ENCODE measurements at places on chromosomes 5 and 9. TPM values are rescaled to one million over a fixed set of nuclear protein-coding genes. Genes with fewer than 3 reads are reported as not detected.

Gene DMRT3
- total RNA-seq = not detected

Gene HDHD3
- total RNA-seq = 39.5 TPM

Gene INSYN2B
- 0.78 TPM for total RNA-seq

Gene DMRT2
- 5.6 TPM for total RNA-seq

Gene MLANA
- not detected for total RNA-seq

Gene DEPDC1B
- 38.3 TPM for total RNA-seq

- DNase-seq = no peak
These were observed 19.9 kb upstream of the UBAC1 start for GRCh38 chr9:135980926-135981630.

GRCh38 chr5:149309354-149309753 is 35.9 kb upstream of the GRPEL2 start:
- DNase-seq = no peak

GRCh38 chr5:110634475-110634874 is 92.0 kb downstream of the TMEM232 start:
- DNase-seq = no peak

DNA sequence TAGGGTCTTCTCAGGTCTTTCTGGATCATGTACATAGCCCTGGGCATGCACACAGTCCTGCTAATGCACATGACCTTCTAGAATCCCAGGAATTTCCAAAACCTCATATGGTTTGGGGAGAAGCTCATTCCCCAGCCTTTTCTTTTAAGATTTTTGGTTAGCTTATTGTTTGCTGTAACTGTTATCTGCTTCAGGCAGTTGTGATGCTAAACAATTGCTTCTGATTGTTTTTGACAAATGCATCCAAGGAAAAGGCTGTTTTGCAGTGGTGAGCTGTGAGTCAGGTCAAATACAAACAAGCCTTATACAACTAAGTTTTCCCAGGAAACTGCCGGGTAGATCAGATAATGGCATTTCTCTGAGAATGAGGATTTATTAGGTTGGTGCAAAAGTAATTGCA is 32.7 kb downstream of the SMC5 start:
- DNase-seq = no peak

GRCh38 chr5:178486239-178486641 is 104.0 kb downstream of the COL23A1 start:
- no peak for DNase-seq

DNA sequence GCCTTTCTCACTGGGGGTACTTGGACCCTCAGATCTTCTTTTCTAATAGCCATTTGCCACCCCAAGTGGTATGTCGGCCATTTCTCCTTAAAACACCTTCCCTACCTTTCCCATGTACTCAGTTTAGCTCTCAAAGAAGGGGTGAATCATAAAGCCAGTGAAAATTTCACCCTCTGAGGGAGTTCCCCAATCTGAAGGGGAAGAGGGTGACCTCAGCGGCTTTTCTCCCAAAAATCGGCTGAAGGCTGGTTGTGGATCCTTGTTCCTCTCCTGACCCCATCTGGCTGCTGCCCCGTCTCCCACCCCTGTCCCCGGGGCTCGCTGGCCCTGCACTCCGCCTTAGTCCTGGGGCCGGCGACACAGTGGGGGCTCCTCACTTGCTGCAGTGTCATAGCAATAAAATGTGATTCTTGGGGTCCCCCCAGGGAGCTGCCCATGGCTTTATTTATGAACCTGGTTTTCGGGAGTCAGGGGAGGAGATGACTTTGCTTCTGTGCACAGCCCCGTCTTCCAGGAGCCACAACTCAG is 17.3 kb upstream of the LTC4S start:
- DNase-seq = no peak

GRCh38 chr9:108780942-108781734 is 74.6 kb downstream of the ACTL7B start:
- DNase-seq = no peak

GRCh38 chr5:16983022-16983639 is 47.0 kb upstream of the MYO10 start:
- DNase-seq = peak; percentile 59

DNA sequence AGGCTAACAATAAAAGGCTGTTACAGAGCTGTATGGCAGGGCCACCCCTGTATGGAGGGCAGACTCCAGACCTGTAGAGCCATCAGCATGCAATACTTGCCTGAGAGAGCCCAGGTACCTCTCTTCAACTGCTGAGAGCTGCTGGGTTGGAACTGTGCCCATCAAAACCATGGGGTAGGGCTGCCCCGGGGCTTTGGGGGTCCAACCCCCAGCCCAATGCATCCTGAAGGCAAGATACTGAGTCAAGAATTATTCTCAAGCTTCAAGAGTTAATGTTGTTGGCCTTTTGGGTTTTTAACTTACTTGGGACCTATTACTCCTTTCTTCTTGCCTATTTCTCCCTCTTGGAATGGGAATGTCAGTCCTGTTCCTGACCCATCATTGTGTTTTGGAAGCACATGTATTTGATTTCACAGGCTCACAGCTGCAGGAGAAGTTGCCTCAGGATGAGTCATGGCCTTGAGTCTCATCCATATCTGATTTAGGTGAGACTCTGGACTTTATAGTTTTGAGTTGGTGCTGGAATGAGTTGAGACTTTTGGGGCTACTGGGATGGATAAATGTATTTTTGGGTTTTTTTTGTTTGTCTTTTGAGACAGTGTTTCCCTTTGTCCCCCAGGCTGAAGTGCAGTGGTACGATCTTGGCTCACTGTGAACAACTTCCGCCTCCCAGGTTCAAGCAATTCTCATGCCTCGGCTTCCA is 21.0 kb upstream of the CDK7 start:
- no peak for DNase-seq

GRCh38 chr5:8905021-8905420 is 640.9 kb downstream of the SEMA5A start:
- DNase-seq = peak; percentile 47

DNA sequence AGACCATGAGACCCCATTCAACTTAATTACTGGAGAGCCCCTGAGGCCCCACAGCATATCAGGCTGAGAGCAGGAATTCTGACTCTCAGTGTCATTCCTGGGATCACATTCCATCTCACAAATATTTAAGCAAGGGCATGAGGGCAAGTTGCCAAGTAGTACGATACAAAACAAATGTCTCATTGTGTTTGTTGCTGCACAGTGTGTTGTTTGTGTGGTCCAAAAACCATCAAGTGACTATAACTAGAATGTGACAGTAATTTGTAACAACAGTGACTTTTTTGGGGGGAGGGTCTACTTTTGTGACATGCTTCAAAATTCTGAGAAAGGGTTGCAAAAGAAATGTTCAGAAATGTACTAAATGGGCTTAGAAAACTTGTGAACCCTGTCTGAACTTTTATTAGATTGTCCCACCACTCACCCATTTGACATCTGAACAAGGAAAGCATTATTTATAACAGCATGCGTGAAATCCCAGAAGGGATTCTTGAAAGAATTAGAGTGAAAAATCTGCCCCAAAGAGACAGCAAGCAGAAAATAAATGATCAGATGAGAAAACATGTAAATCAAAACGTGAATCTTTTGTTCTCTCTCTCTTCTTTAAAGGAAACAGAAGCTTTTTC is 347.0 kb downstream of the NTRK2 start:
- no peak for DNase-seq

- no peak for DNase-seq
These were observed 186.1 kb upstream of the IZUMO3 start for GRCh38 chr9:24731754-24732153.

- DNase-seq = peak; percentile 66
These were observed 958 bp upstream of the NFIL3 start for GRCh38 chr9:91424403-91425176.

GRCh38 chr9:28762167-28762566 is 1188.9 kb upstream of the C9orf72 start:
- DNase-seq = no peak

- DNase-seq = no peak
These were observed 68.4 kb upstream of the RARS1 start for GRCh38 chr5:168417731-168418429.

DNA sequence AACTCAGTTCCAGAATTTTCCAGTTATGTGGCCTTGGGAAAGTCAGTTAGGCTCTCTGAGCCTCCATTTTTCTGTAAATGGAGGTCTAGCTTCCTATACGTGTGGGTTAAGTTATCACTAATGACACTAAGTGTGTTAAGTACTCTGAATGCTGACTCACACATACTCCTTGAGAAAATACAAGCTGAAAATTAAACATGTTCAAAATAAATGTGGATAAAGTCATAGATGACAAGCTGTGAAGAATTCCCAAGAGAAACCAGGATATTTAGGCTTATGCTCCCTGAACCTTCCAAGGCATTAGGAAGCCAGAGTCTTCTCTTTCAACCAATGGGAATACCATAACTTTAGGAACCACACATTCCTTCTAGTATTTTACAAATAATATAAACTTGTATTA is 58.1 kb downstream of the ABCA1 start:
- DNase-seq = no peak

DNA sequence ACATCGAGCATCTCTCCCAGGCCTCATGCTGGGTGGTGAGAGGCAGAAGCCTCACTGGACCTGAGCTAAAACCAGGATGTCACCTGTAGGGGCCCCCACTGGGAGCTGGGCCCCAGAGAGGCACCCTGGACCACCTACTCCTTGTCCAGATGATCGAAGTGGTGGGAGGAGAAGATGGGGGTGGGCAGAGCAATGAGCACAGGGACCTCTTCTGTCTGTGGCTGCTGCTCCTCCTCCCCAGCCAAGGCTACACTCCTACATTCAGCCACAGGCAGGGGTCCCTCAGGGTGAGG is 227.5 kb downstream of the CACNA1B start:
- no peak for DNase-seq

DNA sequence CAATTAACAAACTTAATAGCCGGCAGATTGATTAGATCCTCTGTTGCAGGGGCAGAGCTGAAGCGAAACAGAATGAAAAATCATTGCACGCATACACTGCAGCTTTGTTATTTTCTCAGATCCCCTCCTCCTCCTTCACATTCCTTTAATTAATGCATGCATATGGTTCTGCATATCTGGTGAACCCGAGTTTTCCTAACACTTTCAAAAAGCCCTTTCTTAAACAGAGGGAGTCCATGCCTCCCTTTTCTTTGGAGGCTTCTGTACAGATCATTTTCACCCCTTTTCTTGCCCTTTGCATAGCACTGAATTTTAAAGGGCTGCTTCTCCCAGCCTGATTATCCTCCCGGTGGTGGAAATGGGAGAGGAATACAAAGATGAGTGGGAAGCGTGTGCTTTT is 136.6 kb upstream of the TBCA start:
- DNase-seq = no peak

- DNase-seq = no peak
These were observed 491.4 kb upstream of the KLF4 start for GRCh38 chr9:107980984-107981383.
